Activated CD4-positive, alpha-beta T cell treated with anti-CD3 and anti-CD28 coated beads for 24 hours (primary cell): ENCODE measurements at places on chromosomes 1 and 21.

DNA sequence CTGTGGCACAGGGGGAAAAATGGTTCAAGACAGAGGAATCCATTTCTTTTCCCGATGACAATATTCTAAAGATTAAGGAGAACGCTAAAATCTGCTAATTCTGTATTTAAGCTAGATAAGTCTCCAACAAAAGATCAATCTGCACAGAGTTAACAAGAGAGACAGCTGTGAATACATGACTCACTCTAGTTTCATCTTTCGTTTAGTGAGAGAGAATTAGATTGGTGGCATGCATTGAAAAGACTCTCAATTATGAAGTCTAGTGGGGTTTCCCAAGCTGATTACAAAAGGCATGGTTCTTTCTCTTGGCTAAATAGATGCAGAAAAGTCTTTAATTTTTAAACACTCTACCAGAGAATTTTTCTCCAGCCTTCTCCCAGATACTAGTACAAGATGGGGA lies 34.4 kb downstream of the CAPN9 start:
- DNase-seq: no peak

- no peak for DNase-seq
These were observed 87.0 kb downstream of the NRIP1 start for GRCh38 chr21:14977814-14978213.

- no peak for DNase-seq
These were observed 122.8 kb upstream of the SLC25A33 start for GRCh38 chr1:9416506-9416905.

- DNase-seq: no peak
These were observed 21.0 kb upstream of the APP start for GRCh38 chr21:26191609-26192008.

- DNase-seq: no peak
These were observed 7.6 kb downstream of the MTF1 start for GRCh38 chr1:37851782-37852210.
